Activated T-cell treated with anti-CD3 and anti-CD28 coated beads for 4 hours (primary cell): ENCODE measurements at places on chromosomes 2 and 18.

GRCh38 chr2:193818801-193819499 is 1624.2 kb upstream of the TMEFF2 start:
- DNase-seq: no peak

GRCh38 chr2:157258520-157259326 is 1.2 kb downstream of the GALNT5 start:
- DNase-seq: no peak

DNA sequence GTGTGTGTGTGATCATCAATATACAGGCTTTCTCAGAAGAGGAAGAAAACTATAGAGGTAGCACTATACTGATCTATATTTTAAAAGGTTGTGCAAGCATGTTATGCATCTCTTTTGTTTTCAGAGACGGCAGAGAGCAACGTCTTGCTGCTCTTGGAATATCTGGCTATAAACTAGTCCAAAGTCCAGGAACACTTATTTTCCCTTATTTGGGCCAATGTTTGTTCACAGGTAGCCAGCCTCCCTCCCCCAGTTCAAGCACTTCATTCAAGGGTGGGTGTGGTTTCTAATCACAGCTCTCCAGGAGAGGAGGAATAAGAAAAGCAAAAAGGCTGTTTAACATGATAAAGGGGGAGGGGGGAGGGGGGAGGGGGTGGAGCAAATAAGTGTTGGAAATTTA is 4.2 kb downstream of the FZD5 start:
- DNase-seq: no peak

DNA sequence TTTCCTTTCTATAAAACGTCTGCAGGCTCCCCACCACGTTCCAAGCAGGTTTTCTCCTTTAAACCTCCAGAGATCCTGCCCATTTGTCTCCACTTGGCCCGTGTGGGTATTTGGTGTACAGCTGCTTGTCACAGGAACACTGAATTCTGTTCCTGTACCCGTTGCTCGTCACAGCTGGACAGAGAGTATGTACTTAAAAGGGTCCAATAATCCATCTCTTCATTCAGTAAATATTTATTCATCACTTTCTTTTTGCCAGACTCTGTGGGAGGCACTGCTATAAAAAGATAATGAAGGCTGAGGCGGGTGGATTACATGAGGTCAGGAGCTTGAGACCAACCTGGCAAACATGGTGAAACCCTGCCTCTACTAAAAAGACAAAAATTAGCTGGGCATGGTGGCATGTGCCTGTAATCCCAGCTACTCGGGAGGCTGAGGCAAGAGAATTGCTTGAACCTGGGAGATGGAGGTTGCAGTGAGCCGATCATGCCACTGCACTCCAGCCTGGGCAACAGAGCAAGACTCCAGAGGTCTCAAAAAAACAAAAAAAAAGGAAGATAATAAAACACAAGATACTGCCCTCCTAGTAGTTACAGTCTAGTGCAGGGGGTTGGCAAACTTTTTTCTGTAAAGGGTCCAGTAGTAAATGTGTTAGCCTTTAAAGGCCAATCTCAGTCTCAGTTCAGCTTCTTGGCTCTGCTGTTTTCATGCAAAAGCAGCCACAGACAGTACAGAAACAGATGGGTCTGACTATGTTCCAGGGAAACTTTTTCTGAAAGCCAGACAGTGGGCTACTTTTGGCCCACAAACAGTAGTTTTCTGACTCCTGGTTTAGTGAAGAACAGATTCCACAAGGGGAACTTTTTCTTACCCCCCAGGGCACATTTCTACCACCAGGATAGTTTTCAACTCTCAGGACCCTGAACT is 309.9 kb upstream of the RAB12 start:
- no peak for DNase-seq

DNA sequence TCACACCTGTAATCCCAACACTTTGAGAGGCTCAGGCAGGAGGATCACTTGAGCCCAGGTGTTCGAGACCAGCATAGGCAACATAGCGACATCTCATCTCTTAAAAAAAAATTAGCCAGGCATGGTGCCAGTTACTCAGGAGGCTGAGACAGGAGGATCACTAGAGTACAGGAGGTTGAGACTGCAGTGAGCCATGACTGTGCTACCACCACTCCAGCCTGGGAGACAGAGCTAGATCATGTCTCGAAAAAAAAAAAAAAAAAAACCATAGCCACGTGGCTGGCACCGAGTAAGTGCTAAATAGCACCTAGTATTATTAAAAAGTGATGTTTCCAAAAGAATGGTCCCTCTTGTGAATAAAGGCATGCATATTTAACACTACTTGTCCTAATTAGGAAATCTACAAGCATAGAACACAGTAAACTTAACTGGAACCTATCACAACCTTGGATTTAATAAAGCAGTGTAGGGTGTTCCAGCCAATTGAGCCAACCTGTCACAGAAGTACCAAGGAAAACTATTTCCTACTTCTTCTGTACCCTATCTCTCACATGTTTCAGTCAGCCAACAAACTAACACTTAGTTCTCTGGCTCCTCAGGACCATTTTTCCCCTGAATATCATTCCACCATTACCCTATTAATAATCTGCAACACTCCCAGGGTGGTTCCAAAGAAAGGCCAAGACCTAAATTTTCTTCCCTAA is 8.8 kb downstream of the RAB1A start:
- DNase-seq: no peak

DNA sequence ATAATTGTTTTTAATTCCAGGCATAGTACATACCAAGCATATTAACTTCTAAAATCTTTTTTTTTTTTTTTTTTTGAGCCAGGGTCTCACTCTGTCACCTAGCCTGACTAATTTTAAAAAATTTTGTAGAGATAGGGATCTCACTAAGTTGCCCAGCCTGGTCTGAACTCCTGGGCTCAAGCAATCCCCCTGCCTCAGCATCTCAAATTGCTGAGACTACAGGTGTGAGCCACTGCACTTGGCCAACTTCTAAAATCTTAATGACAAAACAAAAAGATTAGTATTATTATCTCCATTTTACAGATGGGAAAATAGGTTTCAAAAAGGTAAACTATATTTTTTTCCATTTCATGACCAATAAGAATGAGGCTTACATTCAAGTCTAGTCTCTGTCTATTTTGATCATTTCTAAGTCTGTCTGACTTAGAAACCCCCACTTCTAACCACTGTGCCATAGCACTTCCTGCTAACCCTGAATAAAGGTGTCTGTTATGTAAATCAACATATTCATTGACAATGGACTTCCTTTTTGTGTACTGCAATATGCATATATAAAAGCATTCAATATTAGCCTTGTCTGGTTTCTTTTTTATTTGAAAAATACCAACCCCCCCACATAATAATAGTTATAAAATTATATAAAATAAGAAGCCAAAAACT is 28.7 kb upstream of the ZEB2 start:
- no peak for DNase-seq

- no peak for DNase-seq
These were observed 31.7 kb upstream of the ASPRV1 start for GRCh38 chr2:69993048-69993565.

DNA sequence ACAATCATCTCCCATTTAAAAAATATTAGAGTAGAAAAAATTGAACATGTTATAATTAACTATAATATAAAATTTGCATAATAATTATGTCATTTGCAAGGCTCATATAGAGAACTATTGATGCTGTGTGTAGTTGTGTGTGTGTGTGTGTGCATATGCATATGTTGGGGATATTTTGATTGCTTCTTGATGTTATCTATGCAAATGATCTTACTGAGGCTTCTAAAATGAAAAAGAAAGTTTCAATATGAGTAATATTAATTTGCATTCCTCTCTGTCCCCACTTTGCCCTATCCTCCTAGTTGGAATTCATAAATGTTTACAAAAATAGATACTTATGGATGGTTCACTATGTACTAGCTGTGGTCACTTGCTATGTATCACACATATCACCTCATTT is 523.3 kb downstream of the TRIB2 start:
- no peak for DNase-seq

- DNase-seq: no peak
These were observed 28.9 kb upstream of the CNOT11 start for GRCh38 chr2:101223814-101224231.

DNA sequence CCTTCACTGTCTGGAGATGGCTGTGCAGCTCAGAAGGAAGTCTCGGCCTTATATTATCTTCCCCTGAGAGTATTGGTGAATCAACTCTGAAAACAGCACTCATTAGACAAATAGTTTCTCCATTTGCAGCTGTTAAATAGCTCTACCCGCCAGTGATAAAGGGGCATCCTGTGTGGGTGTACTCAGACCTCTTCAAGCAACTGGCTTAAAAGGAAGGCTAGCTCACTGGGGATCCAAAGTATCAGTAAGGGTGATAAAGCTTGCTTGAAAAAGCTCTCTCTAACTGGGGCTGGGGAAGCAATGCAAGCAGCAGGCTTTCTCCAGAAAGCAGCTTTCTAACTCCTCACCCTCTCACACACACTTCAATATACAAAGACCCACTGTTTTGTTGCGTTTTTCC is 64.9 kb upstream of the PSMD14 start:
- DNase-seq: no peak

- DNase-seq: no peak
These were observed 61.1 kb downstream of the GNAL start for GRCh38 chr18:11750171-11750570.

- no peak for DNase-seq
These were observed 117.2 kb downstream of the HNMT start for GRCh38 chr2:138081225-138082073.

- DNase-seq: no peak
These were observed 98.9 kb downstream of the RTP5 start for GRCh38 chr2:241968417-241968816.

DNA sequence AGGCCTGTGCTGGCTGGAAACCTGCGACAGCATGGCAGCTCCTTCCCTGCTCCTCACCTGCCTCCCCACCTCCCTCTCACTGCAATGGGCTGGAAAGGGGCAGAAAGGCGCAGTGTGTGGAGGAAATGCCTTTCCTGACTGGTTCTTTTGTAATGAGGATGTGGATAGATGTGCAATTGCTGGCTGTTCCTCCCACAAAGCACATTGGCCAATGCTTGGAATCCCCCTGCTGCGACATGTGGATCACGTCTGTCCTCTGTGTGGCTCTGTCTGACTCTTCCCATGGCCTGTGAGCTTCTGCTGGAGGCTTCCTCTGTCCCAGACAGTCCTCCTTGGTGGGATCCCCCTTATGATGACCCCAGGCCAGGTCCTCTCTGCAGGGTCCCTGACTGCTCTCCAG is 172.5 kb downstream of the NCK2 start:
- DNase-seq: no peak

- no peak for DNase-seq
These were observed 62.8 kb upstream of the CYP26B1 start for GRCh38 chr2:72210470-72210869.

DNA sequence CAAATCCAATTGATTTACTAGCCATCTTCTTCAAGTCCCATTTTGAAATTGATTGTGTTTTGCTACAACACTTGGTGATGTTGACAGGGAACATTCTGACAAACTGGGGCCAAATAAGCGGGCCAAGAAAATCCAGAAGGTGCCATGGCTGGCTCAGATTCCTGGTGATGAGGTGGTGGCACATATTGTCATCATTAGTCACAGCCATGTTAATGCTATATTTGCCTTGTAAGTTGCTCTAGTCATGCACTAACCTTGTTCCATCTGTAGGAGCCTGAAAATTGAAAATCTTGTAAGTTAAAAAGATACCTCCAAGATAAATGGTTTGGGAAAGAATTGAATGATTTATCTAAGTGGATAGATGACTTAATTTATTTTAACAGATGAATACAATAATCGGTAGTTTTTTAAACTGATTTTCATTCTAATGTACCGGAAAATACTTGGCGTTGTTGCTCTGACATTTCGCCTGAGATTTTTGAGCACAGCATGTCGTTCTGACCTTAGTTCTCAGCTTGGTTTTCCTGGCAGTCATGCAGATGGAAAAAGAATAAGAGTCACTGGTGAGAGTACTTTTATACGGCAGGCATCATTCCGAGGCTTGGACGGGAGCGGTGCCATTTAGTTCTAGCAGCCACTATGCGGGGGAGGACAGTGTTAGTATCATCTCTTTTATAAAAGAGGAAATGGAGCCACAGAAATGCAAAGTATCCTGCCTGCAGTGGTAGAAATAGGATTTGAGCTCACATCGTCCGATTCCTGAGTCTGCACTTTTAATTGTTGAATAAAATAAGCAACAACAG is 133.9 kb downstream of the ZNF532 start:
- no peak for DNase-seq

DNA sequence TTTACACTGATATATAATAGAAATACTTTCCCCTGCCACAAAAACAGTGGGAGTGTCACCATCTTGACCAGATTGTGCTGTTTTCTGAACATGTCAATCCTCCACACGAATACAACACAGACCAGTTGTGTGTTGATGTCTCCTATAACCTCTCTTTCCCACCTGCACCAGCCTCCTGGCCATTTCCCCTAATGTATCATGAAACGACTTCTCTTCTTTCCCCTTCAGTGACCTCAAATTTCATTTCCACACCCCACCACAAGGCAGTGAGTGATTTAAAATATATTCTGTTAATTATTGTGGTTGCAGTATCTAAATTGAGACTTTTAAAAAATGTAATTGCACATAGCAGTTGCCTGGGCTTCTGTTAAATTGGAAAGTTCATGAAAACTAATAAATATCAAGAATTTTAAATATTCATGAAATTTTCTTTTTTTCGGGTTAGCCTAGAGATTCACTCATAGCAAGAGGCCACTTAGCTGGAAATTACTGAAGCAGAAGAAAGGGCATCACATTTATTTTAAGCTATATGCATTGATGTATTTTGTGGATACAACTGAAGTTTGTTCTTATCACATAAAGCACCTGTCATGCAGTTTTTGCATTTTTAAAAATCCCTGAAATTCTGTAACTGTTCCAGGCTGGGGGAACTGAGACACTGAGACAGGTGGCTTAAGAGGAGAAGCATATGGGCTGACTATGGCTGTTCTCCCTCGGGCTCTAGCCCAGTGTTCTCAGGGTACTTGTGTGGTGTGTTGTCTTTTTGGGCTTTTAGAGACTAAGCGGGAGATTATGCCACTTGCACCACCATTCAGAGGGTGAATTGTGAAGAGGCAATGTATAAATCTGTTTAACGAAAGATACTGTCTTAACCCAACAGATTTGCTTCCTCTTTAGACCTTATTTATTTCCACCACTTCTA is 15.9 kb downstream of the FAM171B start:
- DNase-seq: no peak

- peak; percentile 28 for DNase-seq
These were observed 23.9 kb downstream of the PECR start for GRCh38 chr2:216057688-216058193.

- no peak for DNase-seq
These were observed 19.3 kb upstream of the MC2R start for GRCh38 chr18:13934676-13935075.
